ENCODE measurements at places on chromosomes 1 and 21.

- DNase-seq = no peak
These were observed 114.8 kb downstream of the BEND5 start for GRCh38 chr1:48661726-48662463.

GRCh38 chr21:18493422-18493821 lies 89.8 kb upstream of the TMPRSS15 start:
- DNase-seq = no peak

GRCh38 chr1:200891774-200892157 lies 2.9 kb upstream of the INAVA start:
- peak; percentile 40 for DNase-seq

DNA sequence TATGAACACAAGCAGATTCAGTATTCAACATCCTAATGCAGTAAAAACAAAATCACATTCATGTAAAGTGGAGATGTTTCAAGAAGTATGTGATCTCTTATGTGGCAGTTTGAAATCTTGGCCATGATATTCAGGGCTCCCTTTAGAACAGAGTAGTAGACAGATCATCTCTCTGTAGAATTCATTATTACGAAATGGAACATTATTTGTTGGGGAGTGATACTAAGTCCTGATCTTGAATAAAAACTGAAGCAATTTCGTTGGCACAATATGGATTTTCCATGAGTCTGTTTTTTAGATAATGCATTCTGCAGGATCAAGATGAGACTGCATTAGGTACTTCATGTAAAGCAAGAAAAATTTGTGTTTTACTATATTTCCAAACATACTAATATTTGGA lies 264.4 kb upstream of the NRIP1 start:
- DNase-seq = no peak

GRCh38 chr1:204493984-204494280 lies 673 bp downstream of the PIK3C2B start:
- DNase-seq = no peak

DNA sequence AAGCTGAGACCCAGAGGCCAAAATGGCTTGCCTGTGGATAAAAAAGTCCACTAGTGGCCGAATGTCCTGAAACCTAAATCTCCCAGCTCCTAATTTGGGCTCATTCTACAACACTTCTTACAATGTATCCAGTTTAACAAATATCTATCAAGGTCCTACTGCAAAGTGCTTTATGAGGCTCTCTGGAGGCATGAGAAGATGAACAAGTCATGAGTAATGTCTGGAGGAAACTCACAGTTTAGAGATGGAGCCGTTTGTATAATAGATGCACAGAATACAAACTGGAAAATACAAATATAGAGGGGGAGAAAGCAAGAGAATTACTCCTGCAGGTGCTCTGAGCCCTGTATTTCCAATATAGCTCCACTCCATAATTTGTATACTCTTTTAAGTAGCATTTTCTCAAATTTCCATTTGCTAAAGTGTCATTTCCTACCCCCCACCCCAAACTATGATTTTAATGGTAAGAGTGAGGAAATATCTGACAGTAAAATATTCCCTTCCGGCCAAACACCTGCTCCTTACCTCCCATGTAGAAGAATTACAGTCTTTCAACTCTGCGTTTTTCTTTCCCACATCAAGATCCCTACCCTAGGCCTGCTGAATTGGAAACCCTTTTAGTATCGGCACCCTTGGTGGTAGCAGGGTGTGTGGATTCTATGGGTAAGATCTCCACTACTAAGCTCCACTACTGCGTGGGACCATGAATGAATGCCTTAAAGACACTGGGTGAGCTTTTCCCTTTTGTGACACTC lies 3.3 kb upstream of the ADAMTS5 start:
- DNase-seq = no peak

DNA sequence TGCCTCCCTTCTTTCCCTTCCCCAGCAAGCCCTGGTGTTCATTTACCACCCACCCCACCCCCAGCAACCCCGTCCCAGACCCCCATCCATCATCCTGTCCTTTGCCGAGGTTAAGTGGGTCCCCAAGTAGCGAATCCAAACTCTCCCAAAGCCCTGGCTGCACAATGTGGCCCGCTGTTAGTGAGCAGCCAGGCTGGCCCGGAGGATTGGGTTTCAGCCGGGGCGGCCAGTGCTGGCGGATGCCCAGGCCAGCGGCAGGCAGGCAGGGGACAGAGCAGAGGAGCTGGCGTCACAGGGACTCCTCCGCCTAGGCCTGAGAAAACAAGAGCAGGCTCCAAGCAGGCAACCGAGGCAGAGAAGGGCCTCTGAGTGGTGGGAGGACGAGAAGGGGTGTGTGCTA lies 61.4 kb downstream of the EPHB2 start:
- DNase-seq = peak; percentile 85

- DNase-seq = no peak
These were observed 41.7 kb downstream of the ITPKB start for GRCh38 chr1:226697151-226697928.

DNA sequence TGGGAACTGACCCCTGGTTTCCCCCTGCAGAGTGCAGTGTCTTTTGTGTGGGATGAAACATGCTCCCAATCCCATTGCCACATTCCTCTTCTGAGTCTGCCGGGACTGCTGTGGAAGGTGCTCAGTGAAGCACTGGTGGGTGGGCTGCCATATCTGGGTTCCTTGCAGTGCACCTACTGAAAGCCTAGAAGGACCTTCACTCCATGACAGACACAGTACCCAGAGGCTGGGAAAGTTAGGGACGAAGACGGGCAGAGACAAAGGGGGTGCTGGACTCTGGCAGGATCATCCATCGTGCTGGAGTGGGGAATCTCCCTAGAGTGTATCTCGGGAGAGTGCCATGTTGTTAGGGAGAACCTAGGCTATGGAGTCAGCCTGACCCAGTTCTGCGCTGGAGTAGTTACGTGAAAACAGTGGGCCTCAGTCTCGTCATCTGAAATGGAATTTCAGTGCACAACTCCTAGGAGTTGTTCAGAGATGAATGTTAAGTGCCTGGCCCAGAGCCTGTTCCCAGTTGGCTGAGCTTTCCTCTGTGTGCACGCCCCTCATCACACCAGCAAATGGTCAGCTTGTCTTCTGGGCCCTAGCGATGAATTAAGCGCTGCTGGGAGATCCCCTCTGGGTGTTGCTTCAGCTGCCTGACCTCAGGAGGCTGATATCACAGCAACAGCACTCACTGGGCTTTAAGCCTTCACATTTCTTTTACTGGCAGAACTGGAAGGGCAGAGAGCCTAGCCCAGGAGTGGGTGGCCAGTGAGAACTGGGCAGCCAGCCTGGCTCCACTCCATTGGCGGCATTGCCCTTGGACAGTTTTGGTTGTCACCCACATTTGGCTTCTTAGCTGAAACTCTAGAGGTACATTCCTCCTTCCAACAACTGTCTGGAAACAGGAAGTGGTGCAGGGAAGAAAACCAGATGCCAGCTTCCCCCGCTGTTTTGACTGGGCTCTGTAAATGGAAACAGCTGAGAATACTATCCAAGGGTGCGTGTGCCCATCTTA lies 479.8 kb upstream of the VAMP3 start:
- no peak for DNase-seq

DNA sequence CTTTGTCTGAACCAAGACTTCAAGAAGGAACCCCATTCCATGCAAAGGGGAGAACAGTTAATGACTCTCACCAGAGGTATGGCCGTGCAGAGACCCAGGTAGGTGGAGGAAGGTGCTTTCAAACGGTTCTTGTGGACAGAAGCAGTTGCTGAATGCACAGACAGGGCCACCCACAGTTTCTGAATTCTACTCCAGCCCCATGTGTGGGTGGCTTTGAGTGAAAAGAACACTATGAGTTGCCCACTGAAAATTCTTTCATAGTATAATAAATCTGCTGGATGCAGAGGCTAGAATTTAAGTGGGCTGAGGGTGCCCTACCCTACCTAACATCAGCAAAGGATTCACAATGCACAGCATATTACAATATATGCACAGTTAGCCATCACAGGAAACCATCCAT lies 7.2 kb upstream of the CCDC185 start:
- DNase-seq = no peak

GRCh38 chr1:55685560-55685959 lies 470.4 kb upstream of the USP24 start:
- no peak for DNase-seq

GRCh38 chr1:194584052-194584451 lies 1397.6 kb upstream of the B3GALT2 start:
- no peak for DNase-seq

DNA sequence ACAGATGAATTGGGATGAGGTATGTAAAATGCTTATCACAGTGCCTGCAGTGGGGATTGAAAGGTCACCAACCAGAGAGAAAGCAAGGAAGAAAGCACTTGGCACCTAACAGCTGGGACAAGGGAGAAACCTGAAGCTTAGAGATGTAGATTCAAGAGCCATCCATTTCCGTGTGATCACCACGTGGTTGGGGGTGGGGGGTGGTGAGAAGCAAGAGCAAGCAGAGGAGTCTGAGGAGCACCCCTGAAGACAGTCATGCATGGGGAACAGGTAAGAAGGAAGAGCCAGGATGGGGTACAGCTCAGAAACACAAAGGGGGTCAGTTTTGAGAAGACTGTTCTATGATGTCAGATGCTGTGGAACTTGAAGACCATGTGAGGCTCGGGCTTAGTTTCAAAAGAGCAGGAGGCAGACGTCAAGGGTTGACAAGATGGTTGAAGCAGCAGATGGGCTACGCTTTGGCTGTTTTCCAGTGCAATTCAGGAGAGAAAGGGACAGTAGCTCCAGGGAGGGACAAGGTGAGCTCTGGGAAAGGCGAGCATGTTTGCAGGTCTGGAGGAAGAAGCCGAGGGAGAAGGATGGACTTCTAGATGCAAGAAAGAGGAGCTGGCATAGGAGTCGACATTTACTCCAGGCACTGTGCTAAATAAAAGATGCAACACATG lies 17.4 kb downstream of the KANK4 start:
- DNase-seq = no peak

GRCh38 chr21:27645285-27645684 lies 678.4 kb upstream of the ADAMTS5 start:
- no peak for DNase-seq

DNA sequence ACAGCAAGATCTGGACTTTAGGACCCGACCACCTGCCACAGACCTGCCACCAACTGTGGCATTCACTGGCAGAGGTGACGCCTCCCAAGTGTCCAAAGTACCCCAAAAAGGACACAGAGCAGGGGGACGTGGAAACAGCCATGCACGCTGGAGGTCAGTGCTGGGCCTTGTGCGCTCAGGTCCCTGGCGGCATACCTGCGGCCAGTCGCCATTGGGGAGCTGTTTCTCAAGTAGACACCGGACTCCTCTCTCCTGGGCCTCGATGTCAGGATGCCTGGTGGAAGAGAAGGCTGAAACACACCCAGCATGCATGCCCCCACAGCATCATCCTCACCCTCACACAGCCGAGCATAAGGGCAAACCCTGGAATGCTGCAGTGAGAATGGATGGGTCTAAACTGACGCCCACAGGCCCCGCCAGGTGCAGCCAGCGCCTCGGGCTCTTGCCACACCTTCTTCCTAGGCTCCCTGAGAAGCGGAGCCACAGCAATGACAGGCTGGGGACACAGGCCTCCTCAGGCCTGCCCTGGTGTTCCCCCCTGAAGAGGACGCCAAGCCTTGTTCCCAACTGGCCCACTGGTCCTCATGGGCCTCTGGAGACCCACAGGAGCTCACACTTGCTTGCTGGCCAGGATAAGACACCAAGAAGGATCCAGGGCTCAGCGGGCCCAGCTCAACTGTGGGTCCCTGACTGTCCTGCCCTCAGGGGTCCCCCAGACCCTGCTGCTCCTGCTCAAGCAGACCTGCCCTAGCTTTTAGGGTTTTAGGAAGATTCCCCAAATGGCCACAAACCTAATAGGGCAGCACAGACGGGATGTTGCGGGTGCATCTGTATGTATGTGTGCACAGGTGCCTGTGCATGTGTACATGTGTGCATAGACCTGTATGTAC lies 7.7 kb upstream of the SPATC1L start:
- DNase-seq = peak; percentile 61

Data from aorta (tissue), 5 donors.